BJ (cell line): ENCODE measurements at places on chromosomes 12 and 14.
A peak's percentile ranks its signal among the peaks of the same experiment; 100 is the strongest.

DNA sequence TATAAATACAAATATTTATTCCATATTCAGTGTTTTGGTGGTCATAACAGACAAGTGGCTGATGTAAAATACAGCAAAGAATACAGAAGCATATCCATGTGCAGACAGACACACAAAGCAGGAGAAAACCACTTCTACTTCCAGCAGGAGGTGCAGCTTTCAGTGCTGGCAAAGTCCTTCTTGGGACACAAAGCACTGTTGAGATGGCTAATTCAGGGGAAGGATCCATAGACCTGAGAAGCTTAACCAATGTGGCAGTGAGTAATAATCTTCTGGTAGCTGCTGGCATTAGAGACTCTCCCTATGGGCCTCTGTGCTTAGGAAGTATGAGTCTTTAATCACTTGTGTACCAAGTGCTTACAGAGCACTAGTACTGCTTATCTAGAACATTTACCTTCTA, 26.8 kb downstream of the AMN1 start:
- no peak for DNase-seq

GRCh38 chr14:89242652-89243279, 174.3 kb downstream of the FOXN3 start:
- DNase-seq = no peak

DNA sequence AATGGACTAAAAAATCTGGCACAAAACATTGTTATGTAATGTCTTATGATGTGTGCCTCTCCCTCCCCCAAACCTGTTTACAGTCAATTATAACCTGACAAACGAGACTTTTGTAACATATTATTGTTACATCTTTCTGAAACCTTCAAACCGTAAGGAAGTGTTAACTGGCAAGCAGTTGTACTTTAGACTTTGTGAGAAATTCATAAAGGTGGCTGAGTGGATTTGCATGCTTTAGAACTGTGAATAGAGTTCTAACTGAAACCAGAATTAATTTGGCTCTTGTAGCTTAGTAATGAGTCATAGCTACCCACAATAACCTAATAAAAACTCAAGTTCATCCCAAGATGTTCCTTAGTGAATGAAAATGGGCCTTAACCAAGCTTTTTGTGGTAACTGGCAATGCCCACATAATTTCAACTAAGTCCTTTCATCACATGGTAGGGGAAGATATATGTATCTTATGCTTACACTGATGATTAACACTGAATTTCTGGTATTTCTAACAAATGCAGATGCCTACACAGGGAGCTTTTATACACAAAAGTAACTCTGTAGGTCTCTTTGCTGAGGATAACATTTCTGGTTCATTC, 29.7 kb downstream of the RAD9B start:
- DNase-seq = peak; percentile 46

DNA sequence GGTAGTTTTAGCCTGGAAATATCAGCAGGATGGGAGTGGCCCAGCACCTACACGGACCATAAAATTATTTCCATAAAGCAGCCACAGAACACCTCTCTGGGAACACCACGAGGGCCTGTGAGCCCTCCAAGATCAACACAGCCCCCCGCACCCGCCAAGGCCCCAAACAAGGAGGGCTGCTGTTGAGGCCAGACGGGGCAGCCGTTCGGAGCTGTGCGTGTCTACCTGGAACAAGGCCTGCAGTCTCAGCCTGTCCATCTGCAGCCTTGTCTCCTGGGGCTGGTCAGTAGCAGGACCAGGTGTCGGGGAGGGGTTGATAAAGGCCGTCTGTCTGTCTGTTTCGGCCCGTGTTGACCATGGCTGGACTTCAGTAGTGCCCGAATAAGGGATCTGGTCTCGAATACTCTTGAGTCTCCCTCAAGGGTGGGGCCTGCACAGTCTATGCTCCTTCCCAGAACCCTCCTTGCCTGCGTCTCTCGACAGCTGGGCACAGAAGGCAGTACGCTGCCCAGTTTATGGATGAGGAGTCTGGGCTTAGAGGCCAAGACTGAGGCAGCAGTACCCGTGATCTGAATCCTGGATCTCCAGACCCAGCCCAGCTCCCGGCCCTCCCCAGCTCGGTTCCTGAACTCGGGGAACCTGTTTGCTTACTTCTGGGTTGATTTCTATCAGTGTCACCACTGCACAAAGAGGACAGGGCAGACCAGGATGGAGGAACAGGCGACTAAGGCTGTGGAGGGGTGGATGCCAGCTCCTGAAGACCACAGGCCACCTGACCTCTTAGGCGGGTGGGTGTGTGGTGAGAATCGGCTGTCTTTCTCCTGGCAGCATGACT, 23.1 kb upstream of the DLK1 start:
- DNase-seq = no peak

DNA sequence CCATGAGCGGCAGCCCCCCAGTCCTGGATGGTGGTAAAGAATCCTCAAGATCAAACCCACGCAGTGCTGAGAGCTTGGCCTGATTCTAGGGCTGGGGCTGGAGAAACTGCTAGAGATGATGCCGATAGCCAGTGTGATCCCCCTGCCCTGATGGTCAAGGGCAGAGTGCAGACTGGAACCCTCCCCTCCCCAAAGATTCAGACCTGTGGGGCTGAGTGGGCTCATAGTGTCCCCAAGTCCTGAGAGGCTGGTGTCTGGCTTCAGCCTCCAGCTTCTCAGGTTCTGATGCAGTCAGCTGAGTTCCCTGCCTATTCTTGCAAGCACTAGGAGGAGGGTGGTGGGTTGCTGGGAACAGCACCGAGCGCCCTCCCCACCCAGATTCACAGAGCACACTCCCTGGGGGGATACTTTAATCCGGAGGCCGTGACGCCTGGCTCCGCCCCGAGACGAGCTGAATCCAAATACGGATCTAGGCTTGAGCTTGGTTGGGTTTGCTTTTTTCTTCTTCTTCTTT, 11.9 kb downstream of the RHOF start:
- no peak for DNase-seq

- DNase-seq = no peak
These were observed 74.7 kb downstream of the E2F7 start for GRCh38 chr12:76990716-76991115.

GRCh38 chr12:79978692-79979091, 43.8 kb upstream of the PPP1R12A start:
- no peak for DNase-seq

GRCh38 chr12:12582895-12583303, 20.2 kb upstream of the DUSP16 start:
- no peak for DNase-seq

- DNase-seq = no peak
These were observed 9.3 kb downstream of the ST8SIA1 start for GRCh38 chr12:22325218-22325617.

DNA sequence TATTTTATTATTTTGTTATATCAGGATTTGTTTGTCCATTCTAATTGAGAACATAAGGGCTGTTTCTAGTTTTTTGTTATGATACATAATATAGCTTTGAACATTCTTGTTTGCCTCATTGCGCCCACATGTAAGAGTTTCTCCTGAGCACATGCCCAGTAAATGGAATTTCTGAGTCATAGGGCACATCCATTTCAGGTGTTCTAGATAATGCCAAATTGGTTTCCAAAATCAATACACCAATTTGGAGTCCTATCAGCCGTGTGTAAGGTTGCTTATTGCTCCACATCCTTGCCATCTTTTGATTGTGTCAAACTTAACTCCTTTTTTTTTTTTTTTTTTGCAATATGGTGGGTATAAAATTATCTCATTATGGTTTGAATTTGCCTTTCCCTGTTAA, 97.9 kb upstream of the RESF1 start:
- DNase-seq = no peak

- no peak for DNase-seq
These were observed 45.6 kb downstream of the SCAF11 start for GRCh38 chr12:45944771-45945170.

DNA sequence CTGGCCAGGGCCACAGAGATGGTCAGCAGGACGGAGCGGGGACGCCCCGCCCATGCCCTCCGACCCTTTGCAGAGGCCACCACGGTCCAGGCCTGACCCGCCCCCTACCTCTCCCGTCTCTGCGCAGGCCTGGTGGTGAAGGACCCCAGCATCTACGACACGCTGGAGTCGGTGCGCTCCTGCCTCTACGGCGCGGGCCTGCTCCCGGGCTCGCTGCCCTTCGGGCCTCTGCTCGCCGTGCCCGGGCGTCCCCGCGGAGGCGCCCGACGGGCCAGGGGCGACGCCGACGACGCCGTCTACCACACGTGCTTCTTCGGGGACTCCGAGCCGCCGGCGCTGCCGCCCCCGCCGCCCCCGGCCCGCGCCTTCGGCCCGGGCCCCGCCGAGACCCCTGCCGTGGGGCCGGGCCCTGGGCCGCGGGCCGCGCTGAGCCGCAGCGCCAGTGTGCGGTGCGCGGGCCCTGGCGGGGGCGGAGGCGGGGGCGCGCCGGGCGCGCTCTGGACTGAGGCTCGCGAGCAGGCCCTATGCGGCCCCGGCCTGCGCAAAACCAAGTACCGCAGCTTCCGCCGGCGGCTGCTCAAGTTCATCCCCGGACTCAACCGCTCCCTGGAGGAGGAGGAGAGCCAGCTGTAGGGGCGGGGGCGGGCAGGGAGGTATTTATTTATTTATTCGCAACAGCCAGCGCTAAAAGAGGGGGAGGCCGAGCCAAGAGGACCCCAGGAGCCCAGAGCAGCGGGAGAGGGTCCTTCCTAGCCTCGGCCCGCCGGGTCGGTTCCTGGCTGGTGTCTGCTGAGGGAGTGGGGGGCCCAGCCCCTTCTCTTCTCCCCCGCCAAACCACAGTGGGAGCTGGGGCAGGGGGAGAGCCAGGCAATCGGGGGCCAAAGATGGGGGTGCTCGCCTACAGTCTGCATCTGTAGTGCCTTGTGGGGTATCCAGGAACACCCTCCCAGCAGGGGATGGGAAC, 8.1 kb downstream of the TAMALIN start:
- DNase-seq = no peak

- DNase-seq = no peak
These were observed 1.1 kb downstream of the IFNG start for GRCh38 chr12:68158432-68158831.

GRCh38 chr12:73947326-73948026, 590.2 kb upstream of the ATXN7L3B start:
- no peak for DNase-seq

DNA sequence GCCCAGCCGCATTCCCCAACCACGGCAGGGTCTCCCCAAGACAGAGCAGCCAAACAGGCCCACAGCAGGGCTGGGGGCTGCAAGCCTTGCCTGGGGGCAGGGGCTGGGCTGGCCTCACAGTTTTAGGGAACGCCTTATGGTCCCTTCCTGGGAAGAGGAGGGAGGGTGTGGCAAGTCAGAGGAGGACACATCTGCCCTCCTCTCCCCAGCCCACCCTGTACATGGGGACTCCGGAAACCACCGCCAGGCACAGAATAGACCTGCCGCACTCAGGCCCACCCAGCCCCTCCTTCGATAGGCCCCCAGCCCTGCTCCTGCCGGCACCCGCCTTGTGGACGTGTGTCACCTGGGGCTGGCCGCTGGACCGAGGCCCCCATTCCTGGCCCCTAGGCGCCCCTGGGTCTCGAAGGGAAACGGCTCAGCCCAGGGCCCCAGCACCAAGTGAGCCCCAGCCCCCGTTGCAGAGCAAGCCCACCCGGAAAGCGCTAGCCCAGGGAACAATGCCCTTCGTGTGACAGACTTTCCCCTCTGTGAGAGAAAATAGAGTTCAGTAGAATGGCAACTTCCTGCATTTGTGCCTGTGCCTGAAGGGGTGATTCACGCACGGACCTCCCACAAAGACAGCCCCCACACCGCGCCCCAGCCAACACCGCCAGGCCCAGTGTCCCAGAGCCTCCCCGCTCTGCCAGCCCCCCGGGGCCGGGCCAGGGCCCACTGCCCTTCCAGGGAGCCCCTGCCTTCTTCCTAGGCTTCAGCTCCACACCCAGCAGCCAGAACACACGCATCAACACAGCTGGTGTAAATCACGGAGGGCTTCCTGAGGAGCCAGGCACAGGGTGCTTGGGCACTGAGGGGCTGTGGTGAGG, 12.0 kb upstream of the NUDT14 start:
- DNase-seq = no peak

GRCh38 chr12:65155784-65156183, 13.6 kb upstream of the LEMD3 start:
- DNase-seq = no peak

DNA sequence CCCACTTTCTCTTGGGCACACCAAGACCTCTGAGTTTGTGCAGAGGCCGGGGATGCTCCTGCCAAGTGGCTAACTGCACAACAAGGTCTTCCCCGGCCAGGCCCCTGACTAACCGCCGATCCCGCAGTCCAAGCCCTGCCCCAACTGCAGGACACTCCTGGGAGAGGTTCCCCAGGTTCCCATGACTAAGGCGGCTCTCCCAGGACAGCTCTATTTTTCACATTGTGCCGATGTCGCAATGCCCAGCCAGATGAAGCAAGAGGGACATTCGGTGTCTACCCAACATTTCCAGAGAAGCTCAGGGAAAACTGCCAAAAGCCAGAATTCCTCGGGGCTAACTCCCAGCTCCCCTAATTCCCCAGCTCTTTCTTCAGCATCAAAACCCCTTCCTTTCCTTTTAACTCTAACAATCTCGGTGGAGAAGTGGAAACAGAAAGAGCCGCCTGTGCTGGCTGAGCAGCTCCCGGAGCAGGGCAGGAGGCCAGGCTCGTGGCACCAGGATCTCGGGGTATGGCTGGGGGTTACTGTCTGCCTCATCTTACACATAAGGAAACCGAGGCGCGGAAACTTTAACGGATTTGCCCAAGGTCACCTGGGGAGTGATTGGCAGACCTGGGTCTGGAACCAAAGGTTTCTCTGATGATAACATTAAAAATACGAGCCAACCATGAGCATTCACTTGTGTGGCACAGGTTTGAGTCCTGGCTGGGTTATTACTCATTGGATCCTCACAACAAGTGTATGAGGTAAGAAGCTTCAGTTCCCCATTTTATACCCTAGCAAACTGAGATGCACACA, 318.2 kb downstream of the BCL11B start:
- DNase-seq = no peak

DNA sequence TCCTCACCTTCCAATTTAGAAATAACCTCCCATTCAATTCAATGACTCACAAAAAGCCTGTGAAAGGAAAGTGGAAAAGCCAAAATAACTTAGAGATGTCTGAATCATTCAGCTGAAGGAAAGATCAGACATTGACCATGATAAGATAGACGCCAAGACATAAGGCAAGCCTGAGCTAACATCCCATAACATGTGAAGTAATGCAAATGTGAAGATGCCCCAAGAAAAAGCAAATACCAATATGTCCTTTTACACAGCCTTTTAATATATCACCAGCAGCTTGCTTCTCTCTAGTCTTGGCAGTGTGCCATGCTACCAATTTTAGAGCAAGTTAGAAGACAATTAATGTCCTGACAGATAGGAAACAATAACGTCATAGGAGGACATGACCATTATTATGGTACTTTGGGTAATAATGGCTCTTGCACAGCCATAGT, 2.4 kb upstream of the NUMB start:
- DNase-seq = no peak
